Fibroblast of skin of left quadriceps (primary cell): ENCODE measurements at places on chromosomes 4 and X.

DNA sequence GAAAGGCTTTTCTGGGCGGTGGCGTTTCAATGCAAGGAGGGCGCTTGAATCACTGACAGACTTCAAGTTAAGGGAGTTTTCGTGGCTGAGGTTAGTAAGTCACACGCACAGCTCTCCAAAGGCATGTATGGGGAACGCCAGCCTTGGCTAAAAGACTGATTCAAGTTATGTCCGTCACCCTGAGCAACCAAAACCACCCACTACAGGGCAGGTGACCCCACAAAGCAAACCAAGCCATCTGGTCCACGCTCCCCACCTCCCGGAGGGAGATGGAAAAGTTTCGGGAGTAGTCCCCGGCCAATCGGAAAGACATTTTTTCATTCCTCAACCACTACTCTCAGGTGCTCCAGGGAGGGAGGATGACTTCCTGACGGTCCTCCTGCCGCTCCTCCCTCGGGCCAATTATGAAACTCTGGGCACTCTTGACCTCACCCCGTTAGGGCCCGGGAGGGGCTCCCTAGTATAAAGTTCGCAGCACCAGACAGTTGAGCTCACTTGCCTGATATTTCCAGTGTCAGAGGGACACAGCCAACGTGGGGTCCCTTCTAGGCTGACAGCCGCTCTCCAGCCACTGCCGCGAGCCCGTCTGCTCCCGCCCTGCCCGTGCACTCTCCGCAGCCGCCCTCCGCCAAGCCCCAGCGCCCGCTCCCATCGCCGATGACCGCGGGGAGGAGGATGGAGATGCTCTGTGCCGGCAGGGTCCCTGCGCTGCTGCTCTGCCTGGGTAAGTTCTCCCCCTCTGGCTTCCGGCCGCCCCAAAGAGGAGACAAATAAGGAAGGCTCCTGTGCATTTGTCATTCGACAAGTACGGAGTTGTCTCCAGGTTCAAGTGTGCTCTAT is at the start of gene EREG:
Gene EREG, plus strand, starts transcription at position 494 of the 840 bp plus-strand sequence. Its CDS starts 164 bp downstream, at position 658.
- DNase-seq = peak; percentile 4

- no peak for DNase-seq
Observed at GRCh38 chr4:18536428-18536827, 514.9 kb upstream of the LCORL start.

DNA sequence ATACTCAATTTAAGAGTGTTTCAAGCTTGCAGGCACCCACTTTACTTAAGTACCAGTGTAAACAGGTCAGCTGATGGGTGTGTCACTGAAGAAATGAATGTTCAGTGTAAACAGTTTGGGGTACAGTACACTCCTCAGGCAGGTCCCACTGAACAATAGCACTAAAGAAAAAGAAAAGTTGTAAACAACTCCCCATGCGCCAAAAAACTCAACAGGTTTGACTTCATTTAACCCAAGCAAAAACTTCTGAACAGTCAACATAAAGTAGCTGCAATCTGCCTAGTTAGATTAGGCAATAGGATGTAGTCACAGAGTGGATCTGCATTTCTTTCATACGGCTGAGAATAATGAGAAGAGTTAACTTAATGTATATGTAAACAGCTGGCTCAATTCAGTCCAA is 93.2 kb downstream of the FAM13A start:
- no peak for DNase-seq

DNA sequence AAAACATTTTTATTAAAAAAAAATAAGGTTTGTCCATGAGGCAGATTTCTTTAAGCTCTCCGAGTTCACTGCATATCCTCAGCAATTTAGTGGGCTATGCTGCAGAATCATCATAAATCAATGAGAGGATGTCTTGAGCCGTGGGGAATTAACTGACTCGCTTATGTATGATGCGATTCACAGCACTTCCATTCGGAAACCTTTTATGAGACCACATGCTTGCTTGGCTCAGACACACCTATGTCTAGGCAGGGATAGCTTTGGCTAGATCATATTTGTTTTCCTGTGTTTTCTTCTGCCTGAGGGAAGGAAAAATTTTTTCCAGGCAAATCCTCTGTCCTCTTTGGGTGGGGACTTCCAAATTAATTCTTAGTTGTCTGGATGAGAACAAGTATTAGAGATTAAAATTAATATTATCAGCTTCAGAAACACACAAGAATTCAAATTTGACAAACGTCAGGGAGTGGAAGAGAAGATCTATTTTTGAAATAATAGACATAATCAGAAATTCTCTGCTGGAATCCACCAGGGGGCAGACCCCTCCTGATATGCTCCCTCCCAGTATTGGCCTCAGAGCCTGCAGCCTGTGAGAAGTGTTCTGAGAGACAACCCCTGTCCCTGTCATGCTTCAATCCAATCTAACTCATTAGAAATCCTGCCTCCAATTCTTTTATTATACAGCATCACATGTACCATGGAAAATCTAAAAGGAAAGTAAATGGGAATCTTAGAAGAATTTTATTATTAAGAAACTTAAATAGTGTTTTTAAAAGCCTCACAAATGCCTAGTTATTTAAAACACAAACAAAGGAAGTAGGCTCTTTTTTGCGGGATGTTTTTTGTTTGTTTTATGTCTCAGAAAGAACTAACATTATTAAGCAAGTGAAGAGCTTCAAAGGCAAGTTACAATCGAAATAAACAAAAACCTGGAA is 345.1 kb upstream of the TACR3 start:
- DNase-seq = no peak

- no peak for DNase-seq
Observed at GRCh38 chr4:51830156-51830720, 12.7 kb upstream of the DCUN1D4 start.

GRCh38 chr4:139084804-139085093 is 69.2 kb downstream of the NOCT start:
- DNase-seq = no peak

GRCh38 chrX:143674926-143675325 is 39.0 kb upstream of the SLITRK4 start:
- DNase-seq = no peak

GRCh38 chrX:53280331-53281320 is 758 bp downstream of the IQSEC2 start:
- DNase-seq = no peak

DNA sequence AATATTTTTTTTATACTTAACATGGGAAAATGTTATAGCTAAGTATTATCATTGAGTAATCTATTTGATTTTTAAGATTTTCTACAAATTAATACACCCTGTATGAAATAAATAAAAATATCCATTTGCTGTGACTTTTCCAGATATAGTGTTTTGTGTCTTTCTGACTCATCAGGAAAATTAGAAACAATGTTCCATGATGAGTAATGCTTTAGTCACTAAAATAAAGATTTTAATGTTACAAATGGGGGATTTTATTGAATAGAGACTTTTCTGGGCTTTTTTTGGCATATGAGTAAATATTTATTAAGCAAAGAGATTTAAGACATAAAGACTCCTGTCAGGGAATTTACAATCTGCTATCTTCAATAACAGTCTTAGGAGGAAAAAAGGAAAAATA is 279.2 kb upstream of the NOCT start:
- DNase-seq = no peak

DNA sequence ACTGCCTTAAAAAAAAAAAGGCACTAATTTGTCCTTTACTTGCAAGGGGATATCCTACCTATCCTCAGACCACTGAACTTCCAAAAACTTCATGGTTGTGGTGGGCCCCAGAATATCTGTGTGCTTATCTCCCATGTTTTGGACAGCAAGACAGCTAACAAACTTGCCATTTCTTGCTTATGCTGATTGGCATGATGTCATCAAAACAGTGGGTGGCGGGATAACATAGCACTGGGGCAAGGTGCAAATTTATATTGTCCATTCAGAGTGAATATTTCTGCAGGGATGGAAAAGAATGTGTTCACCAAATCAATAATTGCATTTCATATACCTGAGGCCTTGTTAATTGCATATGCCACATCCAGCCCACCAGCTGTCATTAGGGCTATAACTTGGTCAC is 23.5 kb downstream of the HAUS3 start:
- no peak for DNase-seq

GRCh38 chr4:47050761-47051725 is 19.7 kb downstream of the GABRB1 start:
- no peak for DNase-seq

DNA sequence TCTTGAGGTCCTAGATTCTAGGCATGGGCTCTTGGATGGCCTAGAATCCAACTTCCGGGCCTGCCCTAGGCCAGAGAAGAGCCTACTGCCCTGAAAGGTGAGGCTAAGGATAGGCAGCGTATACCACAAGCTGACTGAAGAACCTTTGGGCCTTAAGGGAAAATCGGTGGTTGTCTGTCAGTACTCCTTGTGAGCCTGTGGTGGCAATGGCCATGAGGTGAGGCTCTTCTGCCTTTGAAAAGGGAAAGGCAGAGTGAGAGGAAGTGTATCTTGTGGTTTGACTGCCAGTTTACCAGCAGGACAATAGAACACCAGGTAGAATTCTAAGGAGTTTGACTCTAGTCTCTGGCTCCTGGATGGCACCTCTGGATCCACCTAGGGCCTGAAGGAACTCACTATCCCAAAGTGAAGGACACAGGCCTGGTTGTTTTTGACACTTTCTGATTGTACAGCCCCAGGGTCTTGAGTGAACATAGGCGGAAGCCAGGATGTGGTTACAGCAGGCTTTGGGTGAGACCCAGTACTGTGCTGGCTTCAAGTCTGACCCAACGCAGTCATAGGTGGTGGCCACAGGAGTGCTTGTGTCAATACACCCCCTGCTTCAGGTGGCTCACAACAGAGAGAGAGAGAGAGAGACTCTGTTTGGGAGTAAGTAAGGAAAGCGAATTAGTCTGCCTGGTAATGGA is 20.9 kb downstream of the ITIH6 start:
- no peak for DNase-seq

DNA sequence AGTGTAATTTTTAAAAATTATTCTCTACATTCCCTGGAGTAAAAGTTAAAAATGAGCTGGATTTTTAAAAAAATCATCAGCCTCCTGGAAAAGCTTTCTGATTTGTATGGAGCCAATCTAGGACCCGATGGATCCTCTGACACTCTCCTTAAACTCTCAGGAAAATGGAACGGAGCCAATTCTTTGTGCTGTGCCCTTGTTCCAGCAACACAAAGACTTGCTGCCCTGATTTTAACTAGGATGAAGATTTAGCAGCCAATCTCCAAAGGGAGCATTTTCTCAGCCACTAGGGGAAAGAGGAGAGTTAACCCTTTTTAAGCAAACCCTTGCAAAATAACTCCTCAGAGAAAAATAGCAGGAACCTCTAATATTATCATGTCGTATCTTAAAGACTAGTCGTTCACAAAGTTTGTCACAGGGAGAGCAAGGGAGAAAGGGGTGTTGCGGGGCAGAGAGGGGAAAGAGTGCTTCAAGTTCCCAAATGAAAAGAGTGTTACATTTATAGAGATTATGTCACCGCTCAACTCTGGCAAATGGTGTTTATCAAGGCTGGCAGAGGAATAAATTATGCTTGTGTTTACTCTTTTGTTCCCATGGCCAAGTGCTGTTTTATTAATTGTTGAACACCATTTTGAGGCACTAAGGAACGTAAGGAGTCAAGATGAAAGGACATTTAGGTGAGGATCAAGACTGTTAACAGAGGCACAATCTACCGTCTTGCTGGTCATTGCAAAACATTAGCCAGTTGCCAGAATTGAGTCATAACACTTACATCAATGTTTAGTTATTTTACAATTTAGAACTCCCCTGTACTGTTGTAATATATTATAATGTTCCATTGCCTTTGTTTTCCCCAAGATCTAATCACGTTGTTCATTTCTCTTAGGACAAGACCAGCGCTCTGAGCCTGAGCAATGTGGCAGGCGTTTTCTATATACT is 250.7 kb downstream of the THOC2 start:
- DNase-seq = peak; percentile 4

- peak; percentile 20 for DNase-seq
Observed at GRCh38 chr4:124757126-124757525, 44.6 kb upstream of the ANKRD50 start.

GRCh38 chr4:128770807-128771206 is 38.7 kb upstream of the JADE1 start:
- no peak for DNase-seq

- no peak for DNase-seq
Observed at GRCh38 chr4:37994569-37994968, 34.4 kb downstream of the PTTG2 start.

- DNase-seq = no peak
Observed at GRCh38 chr4:78551420-78552351, at the start of gene ANXA3. Gene ANXA3 (plus strand): TSS chr4:78551770. CDS start chr4:78554474, 2,704 bp downstream.

GRCh38 chr4:3780347-3781171 is 14.4 kb downstream of the ADRA2C start:
- no peak for DNase-seq

GRCh38 chr4:65911720-65912119 is 241.4 kb upstream of the EPHA5 start:
- DNase-seq = no peak

DNA sequence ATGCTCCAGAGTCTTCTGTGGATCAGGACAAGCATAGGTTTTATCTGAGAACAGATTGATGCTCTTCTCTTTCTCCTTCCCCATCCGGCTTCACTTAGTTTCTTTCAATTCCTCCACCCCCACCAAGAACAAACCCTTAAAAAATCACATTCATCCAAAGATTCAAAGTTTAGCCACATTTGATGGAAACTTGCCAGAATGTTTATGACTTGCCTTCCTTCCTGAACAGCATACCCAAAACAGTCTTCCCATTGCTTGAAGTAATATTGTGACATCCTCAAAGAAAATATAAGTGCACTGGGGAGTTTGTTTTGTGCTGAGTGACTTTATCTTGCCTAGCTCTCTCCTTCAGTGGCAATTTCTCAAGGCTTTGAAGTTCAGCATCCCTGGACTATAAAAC is 83.0 kb downstream of the MAGEB17 start:
- peak; percentile 57 for DNase-seq

DNA sequence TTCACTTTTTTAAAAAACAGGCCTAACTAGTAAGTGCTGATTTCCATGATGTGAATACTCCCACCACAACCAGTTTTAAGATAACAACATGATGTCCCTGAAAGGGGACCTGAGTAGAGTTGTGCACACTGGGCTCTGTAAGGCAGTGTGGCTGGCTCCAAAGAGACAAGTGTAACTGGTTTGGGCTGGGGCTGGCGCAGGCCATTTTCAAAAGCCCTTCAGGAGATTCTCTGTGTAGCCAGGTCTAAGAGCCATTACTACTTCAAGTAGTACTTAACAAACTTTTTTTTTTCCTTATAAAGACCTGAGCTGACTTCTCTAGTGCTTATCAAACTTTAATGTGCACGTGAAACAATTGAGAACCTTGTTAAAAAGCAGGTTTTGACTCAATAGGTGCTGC is 4.3 kb downstream of the QRFPR start:
- no peak for DNase-seq

GRCh38 chr4:118396881-118397622 is 44.2 kb upstream of the PRSS12 start:
- no peak for DNase-seq
